ENCODE measurements at places on chromosomes 12 and 14. TPM values are rescaled to one million over a fixed set of nuclear protein-coding genes. Genes with fewer than 3 reads are reported as not detected.

- DNase-seq = no peak
Measured at GRCh38 chr12:57135527-57136326, 7.4 kb downstream of the LRP1 start.

GRCh38 chr12:91007531-91008290, 2.9 kb upstream of the EPYC start:
- DNase-seq = no peak

The AGAP2 gene
- total RNA-seq = 11.2 TPM

GRCh38 chr14:54566410-54567223, at the start of gene SAMD4A:
TSS of gene SAMD4A (plus strand) at chr14:54567128. CDS start at chr14:54567917, 789 bp downstream.
- peak; percentile 95 for DNase-seq

- DNase-seq = no peak
Measured at GRCh38 chr12:56307221-56307965, 7.3 kb upstream of the CS start.
